ENCODE measurements at places on chromosomes 16 and 17.
A peak's percentile ranks its signal among the peaks of the same experiment; 100 is the strongest.

DNA sequence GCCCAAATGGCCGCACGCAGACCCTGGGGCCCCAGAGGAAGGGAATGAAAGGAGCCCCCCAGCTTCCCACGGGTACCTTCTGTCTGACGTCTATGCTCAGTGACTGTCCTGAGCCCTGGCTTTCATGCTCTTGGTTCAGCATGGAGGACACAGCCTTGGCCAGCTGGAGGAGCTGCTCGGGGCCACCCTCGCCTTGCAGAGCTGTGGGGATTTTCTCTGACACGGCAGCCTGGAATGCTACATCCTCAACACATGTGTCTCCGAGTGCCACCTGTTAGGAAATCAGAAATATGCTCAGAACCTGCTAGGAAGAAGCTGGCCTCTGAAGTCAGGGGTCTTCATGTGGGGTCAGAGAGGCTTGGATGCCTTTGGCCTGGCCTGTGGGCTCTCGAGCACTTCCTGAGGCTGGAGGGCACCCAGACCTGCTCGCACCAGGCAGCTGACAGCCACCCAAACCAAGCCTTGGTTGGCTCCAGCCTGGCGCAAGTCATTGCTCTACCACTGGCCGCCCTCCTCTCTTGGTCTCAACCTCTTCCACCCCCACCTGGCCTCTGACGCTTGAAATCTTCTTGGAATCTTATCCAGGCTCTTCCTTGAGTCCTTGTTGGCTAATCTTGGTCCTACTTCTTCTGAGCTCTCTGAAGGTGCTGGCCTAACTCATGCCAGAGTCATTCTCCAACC, 63.7 kb upstream of the BCO1 start:
- no peak for DNase-seq

DNA sequence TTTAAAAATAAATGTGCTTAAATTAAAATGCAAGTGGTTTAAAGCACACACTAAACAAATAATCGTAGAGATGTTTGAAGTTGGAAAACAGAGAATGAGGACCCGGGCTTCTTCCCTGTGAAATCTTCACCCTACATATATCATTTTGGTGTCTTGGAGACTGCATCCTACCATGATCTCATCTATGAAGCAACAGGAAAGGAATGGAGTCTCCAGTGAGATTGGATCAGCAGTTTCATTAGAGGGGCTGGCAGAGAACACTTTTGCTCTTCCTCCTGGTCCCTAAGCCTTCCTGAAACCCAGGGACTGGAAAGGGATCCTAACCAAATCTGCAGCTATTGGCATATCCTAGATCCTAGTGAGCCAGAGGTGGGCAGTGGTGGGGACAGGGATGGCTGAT, 85.0 kb downstream of the GRIN2A start:
- no peak for DNase-seq

DNA sequence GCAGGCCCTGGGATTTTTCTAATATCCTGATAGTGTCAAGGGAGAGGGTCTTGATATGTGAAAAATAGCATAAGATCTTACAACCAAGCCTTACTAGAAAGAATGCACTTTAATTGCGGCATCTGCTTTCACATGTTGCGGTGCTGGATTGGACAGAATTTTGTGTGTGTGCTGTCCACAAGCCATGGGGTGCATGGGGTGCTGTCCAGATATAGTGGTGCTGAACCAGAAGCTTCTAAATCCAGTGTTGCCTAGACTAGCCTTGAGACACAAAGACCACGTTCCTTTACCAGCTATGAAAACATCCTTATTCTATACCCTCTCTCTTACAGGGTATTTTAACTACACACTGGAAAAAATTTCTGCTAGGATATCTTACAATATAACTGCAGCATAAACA, 244.0 kb downstream of the TMEM114 start:
- no peak for DNase-seq

DNA sequence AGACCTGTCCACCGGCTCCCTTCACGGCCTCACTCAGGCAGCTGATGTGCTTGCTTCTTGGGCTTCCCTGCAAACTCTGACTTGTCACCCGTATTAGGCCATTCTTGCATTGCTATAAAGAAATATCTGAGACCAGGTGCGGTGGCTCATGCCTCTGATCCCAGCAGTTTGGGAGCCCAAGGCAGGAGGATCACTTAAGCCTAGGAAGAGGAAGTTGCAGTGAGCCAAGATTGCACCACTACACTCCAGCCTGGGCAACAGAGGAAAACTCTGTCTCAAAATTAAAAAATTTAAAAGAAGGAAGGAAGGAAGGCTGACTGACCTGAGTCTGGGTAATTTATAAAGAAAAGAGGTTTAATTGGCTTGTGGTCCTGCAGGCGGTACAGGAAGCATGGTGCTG, 17.0 kb downstream of the SOST start:
- no peak for DNase-seq

DNA sequence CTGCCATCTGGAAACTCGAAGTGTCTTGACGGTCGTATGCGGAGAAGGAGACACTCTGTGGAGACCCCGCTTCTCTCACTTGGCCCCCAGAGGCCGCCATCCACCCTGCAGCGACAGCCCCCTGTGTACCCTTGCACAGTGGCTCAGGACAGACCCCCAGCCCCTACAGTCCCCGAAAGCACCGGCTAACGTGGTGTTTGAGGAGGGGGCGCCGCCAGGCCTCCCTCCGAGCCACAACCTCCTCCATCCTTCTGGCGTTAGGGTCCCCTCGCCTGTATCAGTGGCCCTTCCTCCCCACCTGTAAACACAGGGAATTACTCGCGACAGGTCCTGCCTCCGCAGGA, 73.6 kb downstream of the LMF1 start:
- DNase-seq, result no peak

GRCh38 chr17:40303708-40304551, 5.0 kb upstream of the RARA start:
- DNase-seq, result no peak

- DNase-seq, result no peak
Observed at GRCh38 chr17:82017612-82018151, 5.0 kb downstream of the CENPX start.

DNA sequence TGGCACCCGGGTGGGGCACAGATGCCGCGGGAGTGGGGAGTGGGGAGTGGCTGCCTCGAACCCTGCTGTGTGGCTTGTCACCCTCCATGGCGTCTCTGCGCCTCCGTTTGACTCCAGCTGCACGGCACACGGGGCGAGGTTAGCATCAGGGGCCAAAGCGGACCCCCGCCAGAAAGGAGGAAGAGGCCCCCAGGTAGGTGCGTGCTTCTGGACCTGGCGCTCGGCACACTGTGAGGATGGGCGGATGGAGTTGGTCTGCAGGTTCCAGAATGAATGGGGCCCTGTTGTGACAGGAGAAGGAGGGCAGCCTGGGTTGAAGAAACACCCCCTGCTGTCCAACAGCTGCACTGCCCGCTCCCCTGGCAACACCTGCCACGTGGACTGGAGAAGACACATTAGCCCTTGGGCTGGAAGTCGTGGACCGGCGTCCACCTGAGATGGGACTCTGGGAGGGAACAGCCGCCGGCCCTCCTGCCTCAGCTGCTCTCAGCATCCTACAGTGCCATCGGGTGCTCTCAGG, 9.4 kb upstream of the FASN start:
- no peak for DNase-seq

GRCh38 chr17:77442976-77443747, 302.4 kb downstream of the SEC14L1 start:
- no peak for DNase-seq

DNA sequence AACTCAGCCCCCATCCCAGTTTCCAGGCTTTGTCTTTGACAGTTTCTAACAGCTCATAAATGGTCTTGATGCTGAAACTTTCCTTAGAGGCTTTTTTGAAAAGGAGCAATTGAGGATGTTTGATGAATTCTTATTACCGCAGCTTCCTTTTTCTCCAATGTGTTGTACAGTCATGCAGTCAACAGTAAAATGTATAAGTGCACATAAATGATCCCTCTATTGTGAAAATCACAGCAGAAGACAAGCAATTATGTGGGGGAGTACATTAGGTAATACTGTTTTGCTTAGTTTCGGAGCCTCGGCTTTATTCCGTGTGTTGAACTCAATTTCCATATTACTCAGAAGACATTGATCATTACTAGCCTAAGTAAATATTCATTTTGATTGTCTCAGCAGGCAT, 673.7 kb downstream of the CDH8 start:
- DNase-seq, result no peak

DNA sequence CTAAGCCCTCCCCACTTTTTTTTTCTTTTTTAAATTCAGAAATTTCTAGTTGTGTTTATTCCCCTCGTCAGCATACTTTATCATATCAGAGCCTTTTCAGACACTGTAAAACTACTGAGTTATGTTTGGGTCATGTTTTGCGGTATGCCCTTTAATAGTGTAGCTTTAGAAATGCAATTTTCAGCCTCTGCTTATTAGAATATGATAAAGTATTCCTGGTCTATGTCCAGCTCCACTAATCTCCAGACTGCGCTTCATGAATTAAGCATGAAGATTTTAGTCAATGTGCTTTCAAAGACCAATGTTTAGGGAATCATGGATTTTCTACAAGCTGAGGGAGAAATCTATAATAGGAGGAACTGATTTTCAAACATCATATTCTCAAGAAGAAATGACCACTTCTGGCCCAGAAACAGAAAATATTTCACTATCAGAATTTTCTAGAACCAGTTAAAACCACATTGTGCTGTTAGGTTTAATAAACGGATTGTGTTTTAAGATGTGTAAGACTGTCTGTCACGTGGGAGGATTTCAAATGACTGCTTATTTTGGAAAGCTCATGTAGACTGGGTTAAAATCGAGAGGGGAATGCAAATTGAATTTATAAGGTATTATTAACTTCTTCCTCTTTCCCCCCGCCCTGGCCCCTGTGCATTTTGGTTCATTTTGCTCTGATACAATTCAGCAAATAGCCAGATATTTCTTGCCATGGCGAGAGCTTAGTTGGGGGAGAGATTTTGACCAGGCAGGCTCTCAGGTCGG, 498.5 kb downstream of the WWOX start:
- no peak for DNase-seq

DNA sequence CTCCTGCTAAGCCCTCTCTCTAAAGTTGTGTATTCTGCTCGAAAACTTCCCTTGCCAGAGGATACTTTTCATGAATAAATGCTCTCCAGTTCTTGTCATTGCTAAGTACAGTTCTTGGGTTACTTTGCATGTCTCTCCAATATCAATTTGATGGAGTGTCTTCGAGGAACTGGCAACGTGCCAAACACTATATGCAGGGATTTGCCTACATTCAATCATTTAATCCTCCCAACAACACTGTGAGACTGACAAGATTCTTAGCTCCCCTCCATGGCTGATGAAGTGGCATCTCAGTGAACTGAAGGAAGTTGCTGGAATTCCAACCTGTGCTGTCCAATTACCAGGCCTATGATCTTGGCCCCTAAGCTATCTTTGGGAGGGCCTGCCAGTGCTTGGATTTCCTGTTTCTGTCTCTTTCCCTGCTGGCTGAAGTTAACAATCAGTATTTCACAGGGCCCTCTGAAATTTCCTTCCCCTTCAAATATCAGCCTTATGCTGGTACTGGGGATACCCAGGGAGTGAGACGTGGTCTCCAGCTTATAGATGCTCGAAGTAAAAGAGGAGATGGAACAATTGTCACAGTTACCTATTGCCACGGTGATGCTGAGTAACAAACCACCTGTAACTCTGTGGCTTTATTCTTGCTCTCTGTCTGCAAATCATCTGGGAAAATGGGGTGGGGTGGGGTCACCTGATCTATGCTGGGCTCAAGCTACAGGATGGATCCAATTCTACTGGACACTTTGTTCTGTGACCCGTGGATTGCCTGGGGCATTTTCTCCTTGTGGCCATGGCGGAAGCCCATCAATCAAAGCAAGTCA, 19.4 kb upstream of the CRISPLD2 start:
- DNase-seq, result no peak

GRCh38 chr17:28466521-28467048, 6.9 kb upstream of the SLC13A2 start:
- DNase-seq, result no peak

- no peak for DNase-seq
Observed at GRCh38 chr16:2008631-2009163, 924 bp downstream of the ZNF598 start.

GRCh38 chr16:87583453-87584131, 18.7 kb upstream of the JPH3 start:
- no peak for DNase-seq

DNA sequence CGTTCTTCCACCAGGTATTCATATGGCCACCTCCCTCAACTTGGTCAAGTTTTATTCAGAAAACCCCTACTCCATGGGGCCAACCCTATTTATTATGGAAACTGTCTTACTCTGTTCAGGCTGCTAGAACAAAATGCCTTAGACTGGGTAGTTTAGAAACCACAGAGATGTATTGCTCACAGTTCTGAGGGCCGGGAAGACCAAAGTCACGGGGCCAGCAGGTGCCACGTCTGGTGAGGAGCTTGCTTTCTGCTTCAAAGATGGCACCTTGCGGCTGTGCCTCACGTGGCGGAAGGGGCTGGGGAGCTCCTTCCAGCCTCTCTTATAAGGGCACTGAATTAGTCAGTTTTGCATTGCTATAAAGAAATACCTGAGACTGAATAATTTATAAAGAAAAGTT, 74.3 kb downstream of the AXIN2 start:
- DNase-seq, result no peak

DNA sequence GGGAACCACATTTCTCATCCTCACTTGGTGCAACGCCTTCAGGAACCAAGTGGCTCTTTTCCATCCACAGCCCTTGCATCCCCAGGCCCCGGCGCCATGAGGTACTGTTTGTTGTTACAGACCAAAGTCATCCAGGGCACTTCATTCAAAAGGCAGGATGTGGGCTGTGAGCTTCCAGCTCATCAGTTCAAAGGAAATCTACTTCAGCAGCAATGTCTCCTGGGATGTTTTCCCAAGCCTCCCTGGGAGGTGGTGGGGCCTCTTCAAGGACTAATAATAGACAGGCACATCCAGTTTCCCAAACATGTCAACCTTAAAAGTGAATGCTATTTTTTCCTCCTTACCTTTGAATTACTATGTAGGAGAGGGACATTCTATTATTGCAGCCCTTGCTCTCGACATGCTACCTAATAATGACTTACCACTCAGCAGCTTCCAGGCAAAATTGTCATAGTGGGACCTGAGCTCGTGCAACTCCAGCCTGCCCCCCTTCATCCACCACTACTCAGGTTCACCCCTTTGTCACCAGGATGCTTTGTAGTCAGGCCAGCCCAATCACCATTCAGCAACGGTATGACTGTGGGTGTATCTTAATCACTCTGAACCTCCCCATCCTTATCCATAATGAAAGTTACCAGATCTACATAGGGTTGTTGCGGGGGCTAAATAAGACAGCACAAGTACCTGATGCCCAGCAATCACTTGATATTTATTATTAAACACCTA, 1.7 kb upstream of the PRKCB start:
- no peak for DNase-seq

GRCh38 chr16:47204736-47205504, 61.2 kb upstream of the NETO2 start:
- no peak for DNase-seq

- DNase-seq, result peak; percentile 52
Observed at GRCh38 chr16:55470533-55471371, 8.2 kb upstream of the MMP2 start.

Measured in H9 (cell line).